ELR (cell line): ENCODE measurements at places on chromosomes 12 and 14.

- peak; percentile 20 for DNase-seq
Measured at GRCh38 chr12:24795699-24796347, 153.1 kb downstream of the BCAT1 start.

DNA sequence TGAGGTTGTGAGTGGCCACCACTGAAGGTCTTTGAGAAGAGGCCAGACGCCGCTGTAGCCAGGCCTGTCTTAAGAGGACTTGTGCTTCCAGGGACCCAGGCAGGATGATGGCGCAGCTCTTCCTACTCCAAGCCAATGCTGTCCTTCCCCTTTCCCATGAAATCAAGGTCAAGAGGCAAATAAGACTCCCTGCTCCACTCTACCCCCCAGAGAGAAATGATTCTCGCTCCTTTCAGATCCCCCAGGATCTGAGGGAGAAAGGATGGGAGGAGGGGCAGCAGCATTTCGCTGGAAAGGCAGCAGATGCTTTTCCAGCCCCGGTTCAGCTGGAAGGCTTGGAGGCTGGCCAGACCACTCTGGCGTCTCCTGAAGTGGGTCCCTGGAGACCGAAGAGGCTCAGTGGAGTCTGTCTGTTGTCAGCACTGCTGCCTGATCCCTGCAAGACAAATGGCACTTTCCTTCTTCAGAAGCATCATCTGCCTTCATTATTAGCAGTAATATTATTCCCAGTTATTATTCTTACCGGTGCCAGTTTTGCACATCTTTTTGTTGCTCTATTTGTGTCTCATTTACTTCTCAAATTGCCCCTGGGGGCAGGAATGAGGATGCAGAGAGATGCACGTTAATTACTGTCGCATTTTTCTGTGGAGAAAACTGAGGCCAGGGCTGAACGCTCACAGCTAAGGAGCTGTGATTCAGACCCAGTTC lies 51.4 kb downstream of the C14orf132 start:
- no peak for DNase-seq

GRCh38 chr14:33279865-33280264 lies 341.2 kb downstream of the NPAS3 start:
- DNase-seq = no peak

- no peak for DNase-seq
Measured at GRCh38 chr12:53483225-53483978, 15.9 kb downstream of the MAP3K12 start.

DNA sequence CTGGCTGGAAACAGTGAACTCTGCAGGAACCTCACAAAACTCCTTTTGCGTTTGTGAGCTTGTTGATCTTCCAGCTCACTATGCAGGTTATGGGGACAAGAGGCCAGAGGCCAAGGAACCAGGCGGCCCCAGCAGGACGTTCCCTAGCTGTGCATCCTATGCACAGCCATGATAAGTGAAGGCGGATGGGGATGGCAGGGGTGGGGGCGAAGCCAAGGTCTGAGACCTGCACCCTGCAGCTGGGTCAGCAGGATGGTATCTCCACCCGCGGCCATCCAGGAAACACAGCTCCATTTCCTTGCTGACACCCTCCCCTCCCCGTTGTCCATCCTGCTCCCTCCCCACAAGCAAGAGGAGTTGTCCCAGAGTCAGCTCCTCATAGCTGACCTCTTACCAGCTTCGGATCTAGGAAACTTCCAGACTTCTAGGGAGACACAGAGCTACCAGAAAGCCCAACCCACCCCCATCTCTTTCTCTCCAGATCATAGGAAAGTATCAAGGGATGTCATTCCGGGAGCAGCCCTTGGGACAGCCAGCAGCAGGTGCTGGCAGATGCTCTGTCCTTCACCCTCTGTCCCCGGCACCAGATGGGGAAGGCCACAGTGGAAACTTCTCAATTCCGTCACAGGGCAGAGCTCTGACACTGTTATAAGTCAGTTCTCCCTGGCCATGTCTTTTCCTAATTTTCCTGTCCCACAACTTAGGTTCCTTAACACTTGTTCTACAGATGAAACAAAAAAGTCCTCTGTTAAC lies 9.4 kb downstream of the ZBTB39 start:
- no peak for DNase-seq

GRCh38 chr14:89731396-89731933 lies 223.1 kb downstream of the EFCAB11 start:
- DNase-seq = no peak

DNA sequence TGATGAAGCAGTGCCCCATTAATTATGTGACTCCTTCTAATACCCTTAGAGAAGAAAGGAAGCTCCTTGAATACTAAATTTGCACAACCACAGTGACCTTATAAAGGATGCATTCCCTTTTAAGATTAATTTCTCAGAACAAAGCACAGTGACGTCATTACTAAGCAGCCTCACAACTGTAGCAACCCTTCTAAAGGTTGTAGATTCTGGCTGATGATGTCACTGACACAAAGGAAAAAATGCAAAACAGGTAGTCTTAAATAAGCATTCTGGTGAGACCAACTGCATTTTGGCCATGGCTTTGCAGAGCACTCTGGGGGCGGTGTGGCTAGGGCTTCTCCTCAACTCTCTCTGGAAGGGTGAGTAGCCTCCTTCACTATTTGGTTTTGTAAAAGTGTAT lies 38.4 kb upstream of the OR4E1 start:
- DNase-seq = no peak

DNA sequence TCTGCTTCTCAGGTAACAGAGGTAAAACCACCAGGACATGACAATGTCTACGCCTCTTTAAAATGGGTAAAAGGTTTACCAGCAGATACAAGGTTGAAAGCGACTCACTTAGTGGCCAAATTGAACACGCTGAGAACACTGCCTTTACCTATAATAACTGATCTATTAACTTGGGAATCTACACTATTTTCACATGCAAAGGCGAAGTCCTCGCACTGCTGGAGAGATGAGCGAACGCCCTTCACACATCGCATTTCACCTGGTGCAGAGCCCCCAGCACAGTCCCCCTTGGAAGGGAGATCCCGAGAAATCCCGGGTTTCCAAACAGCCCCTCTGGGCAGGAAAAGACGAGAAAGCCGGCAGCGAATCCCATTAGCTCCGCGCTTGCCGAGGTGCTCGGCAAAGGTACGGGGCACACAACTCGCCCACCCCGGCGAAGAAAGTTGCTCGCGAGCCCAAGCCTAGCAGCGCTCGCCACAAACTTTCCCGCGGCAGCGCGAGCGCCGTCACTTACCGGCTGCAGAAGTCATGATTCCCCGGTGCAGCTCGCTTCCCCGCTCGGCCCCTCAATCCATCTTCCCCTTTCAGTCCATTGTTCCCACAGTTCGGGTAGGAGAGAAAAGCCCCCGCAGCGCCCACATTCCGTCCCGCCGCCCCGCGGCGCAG lies 423 bp downstream of the FGD6 start:
- DNase-seq = no peak

DNA sequence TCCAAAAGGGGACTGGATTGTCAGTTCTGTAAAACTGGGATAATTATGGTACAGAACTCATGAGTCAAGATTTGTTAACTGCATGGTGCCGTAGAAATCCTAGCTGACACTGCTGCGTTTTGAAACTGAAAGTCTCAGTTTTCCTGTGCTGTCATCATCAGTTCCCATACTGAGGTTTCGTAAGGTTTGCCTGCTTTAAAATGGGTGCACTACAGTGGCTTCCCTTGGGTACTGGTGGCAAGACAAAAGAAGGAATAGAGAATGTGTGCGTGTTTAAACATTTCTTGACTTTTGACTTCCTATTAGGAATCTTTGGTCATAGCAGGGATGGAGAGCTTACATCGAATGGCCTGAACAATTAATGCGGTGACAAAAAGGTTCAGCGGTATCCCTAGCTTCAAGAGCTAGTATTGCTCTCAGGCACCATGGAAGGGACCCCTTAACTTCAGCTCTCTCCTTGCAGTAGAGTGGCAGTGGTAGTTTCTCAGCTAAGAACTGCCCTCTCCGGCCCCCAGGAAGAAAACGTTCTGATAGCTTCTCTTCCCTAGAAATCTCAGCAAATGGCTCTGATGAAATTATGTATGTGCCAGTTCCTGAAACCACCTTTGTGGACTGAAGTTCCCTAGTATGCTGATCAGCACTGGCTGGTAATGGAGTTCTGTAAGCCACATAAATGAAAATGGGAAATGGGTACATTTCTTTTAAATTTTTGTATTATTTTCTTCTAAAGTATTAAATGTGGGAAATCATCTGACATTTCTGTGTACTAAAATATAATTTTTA lies 28.9 kb downstream of the ANO6 start:
- peak; percentile 39 for DNase-seq
